ENCODE measurements at places on chromosomes 12 and 14.

DNA sequence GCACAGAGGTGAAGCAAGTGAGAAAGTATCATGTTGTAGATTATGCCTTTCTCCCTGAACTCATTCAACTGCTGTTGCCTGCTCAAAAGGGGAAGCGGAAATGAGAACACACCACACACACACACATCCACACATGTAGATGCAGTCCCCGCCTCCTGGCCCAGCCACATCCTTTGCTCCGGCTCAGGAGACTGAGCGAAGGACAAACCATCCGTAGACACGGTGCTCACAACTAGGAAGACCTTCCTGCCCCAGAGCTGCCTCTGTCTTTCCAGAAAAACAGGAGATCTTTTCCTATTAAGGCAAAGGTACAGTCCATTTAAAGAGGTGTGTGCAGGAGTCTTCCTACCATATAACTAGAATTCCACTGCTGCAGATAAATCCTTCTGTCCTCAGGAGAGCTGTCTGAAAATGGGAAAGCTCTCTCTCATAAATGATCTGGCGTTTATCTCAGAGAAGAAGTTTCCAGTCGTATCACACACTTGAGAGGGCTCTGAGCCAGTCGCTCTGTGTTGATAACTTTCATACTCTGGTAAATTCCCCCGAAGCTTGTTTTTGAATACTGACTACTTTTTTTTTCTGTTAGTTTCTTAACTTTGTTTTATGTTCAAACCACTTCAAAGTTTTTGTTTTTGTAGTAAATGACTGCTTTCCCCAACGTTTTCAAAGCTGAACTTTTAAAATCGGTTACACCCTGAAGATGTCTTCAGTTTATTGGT is at the start of gene TESPA1:
TESPA1 (minus strand) TSS at position 105 of the 719 bp plus-strand sequence. CDS start 10,200 bp downstream, outside the sequence.
- DNase-seq: peak; percentile 82

DNA sequence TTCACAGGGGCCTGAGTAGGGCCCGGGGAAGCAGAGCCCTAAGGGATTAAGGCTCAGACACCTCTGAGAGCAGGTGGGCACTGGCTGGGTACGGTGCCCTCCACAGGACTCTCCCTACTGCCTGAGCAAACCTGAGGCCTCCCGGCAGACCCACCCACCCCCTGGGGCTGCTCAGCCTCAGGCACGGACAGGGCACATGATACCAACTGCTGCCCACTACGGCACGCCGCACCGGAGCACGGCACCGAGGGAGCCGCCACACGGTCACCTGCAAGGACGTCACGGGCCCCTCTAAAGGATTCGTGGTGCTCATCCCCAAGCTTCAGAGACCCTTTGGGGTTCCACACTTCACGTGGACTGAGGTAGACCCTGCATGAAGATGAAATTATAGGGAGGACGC is 7.1 kb downstream of the LTBR start:
- DNase-seq: no peak

DNA sequence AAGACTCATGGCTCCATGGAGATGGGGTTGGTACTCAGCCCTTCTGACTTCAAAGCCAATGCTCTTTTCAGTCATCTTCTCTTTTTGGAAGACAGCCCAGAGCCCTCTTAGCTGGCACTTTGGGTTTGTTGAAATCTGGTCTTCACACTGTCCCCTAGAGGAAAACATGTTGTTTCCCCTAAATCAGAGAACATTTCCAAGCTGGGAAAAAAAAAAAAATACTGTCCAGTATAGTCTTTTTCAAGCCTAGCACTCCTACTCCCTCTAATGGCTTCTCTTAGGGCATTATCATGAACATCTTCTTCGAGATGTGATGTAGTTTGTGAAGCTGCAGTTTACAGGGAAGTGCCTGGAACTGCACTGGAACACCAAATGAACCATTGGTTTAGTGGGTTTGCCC is 3.0 kb upstream of the ZC3H14 start:
- no peak for DNase-seq

- DNase-seq: no peak
Observed at GRCh38 chr14:23636317-23637211, at the start of gene DHRS2. Gene DHRS2 (plus strand): TSS chr14:23636364. CDS start chr14:23638865, 2,501 bp downstream.

DNA sequence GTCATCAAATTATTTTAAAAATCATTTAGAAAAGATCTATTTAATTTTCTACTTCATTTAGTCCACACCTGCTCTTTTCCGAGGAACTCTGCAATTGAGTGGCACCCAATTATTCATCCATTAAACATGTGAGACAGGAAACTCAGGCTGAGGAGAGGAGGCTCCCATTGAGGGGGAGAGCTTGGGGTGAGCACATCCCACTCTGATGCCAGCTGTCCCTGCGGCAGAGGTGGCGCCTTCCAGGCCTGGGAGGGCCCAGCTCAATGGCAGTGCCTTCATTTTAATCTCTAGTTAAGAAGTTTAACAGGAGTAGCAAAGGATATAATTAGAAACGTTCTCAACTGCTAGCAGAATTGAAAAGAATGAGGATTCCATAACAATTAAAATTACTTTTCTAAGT is 92.0 kb downstream of the ITPR2 start:
- DNase-seq: no peak

- no peak for DNase-seq
Observed at GRCh38 chr14:71141701-71142374, 234.6 kb downstream of the PCNX1 start.

DNA sequence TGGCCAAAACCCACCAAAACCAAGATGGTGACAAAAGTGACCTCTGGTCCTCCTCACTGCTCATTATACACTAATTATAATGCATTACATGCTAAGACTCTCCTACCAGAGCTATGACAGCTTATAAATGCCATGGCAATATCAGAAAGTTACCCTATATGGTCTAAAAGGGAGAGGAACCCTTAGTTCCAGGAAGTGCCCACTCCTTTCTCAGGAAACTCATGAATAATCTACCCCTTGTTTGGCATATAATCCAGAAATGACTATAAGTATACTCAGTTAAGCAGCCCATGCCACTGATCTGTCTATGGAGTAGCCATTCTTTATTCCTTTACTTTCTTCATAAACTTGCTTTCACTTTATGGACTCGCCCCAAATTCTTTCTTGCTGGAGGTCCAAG is 43.0 kb upstream of the FUT8 start:
- DNase-seq: no peak

- DNase-seq: no peak
Observed at GRCh38 chr12:75944097-75944904, 87.3 kb downstream of the PHLDA1 start.

DNA sequence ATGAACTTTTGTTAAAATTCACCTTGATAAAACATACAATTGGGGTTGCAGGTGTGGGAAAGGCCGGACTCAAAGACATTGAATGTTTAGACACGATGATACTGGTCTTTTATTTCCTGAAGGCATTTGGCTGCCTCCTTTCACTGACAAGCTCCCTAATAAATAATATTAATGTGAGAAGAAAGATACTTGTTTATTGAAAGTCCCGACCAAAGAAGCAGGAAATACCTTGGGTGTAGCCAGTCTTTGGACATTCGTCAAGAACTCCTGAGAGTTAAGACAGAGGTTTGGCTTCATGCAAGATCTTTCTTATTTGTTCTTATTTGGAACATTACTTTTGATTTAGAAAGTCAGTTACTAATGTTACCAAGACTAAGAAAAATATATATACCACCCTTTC is 1133.8 kb upstream of the SEL1L start:
- DNase-seq: no peak

- DNase-seq: no peak
Observed at GRCh38 chr12:126718365-126718764, 1548.6 kb upstream of the TMEM132C start.

- DNase-seq: no peak
Observed at GRCh38 chr12:124564971-124565491, 2.4 kb downstream of the NCOR2 start.

DNA sequence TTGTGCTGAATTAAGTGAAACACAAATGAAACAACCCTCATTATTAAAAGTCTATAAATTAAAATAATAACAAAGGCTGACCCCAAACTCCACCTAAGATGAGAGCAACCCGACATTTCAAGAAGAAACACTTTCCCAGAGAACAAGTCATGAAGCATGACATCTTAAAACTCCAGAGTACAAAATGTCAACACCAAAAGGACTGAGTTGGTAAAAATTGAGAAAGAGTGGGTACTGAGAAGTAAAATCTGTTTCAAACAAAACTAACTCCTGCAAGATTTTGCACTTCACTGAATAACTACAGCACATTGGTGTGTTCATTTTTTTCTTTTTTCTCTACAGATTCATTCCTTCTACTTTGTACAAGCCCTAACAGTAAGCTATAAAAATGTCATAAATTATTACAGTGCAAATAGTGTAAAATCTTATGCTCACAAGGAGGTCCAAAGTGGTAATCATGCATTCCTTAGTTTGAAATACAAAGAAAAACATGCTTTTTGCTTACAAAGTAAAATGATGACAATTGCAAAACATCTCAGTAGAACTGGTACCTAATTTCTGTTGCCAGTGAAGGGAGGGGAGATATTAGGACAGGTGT is 31.8 kb downstream of the SLC35F4 start:
- no peak for DNase-seq

DNA sequence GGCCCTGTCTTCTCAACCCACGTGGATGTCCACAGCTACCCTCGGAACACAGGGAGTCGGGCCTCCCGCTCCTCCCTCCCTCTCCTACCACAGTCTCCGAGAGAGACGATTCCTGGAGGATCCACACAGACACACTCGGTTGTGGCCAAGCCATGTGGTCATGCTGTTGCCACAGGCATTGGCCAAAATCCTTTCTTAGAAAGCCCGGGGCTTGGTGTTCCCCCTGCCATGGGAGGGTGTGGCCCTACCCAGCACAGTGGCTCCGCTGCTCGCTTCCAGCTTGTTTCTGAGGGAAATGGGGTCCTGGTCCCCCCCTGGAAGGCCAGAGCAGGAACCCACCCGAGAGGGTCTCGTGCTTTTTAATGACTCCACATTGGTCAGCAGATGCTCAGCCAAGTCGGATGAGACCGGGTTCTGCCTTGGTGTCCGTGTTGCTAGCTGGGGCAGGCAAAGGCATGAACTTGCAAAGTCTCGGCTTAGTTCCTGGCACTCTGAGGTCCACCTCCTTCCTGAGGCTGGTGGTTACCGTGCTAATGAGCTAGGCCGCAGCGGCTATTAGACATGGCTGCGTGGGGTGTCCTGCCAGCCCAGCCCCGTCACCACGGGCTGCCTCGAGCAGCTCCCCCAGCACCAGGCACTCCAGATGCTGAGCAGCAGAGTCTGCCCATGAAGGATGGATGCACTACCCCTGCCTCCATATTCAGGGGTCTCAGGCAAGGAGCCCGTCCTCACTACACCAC is 46.8 kb upstream of the MEG3 start:
- DNase-seq: no peak

- no peak for DNase-seq
Observed at GRCh38 chr14:23045419-23046357, 3.7 kb downstream of the PSMB11 start.

DNA sequence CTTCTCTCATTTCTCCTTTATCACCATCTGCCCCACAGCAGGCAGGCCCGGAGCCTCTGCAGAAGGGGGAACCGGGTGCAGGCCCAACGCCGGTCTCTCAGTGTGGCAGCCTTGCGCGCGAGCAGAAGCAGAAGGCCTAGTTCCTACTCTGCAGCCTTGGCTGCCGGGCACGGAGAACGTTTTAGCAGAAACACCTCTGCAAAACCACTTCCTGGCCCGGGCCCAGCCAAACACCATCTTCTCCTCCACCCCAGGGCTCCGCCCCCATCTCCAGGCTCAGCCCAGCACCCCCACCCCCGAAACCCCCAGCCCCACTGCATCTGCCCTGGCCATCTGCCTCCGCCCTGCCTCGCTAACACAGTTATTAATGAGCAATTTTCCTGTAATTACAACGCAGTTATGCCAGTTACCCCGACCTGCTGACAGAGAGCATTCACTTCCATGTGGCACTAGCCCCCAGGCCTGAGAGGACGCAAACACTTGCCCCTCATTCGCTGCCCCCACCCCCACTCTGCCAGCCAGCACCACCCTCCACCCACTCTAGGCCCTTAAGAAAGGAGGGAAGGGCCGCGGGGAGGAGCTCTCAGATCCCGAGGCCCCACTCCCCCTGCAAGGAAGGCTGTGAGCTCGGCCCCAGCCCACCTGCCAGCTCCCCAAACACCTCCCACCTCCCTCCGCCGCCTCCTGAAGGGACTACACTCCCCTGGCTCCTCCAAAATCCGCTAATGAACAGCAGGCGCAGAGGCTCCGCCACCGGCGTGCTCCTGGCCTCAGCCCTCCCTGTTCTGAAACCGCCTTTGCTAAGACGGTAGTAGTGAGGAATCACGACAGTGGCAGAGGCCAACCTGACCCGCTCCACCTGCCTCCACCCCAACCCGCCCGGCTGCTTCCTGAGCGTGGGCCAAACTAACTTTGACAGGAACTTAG is 44.7 kb upstream of the FBRSL1 start:
- DNase-seq: peak; percentile 81

DNA sequence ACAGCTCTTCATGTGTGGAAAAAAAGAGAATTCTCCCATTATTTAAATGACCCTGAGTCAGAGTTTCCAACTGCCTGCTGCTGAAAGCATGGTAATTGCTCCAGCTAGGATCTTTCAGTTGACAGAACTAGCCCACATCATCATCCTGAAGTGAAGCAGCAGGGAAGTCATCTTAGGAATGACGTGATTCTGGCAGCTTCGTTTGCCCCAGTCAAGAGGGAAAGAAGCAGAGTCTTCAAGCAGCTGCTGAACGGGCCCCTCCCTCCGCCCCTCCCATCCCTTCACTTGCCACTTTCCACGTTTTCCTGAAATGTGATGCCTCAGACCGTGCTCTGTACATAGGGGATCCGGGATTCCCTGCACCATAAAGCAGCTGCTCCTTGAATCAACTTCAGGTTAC is 455.0 kb upstream of the TMEM132C start:
- DNase-seq: no peak

GRCh38 chr14:99763527-99764221 is 29.5 kb upstream of the EML1 start:
- no peak for DNase-seq

DNA sequence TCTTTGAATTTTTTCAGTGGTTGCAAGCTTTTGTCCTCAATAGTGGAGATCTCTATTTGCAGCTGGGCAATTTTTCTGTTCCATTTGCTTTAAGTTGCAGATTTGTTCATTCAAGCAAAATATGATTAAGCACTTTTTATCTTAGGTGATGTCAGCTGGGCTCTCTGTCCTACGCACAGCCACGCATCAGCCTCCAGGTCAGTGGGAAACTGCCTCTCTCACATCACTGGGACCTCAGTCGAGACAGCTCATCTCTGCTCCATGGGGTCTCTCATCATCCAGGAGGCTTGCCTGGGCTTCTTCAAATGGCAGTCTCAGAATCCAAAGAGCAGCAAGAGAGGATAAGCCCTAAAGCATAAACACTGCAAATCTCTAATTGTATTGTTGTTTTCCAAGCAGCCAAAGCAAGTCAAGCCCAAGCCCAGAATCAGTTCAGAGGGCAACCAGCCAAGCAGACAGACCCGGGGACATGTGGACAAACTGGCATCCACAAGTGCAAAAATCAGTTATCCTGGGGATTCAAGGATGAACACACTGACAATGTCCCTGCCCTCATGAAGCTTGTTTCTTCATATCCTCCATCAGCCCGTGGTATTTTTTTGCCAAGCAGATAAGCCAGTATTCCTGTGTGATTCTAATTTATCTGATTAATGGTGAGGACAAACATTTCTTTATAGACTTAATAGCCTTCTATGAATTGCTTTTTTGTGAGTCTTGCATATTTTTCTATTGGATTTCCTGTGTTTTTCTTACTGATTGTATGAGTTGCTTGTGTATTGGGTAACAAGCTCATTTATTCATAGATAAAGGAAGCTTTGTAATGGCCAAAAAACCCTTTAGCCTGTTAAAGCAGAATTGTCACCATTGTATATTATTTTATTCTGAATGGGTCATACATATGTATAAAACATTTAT is 262.5 kb downstream of the GXYLT1 start:
- no peak for DNase-seq

- no peak for DNase-seq
Observed at GRCh38 chr12:67520606-67521005, 127.9 kb upstream of the DYRK2 start.

- DNase-seq: no peak
Observed at GRCh38 chr12:121166356-121166755, 33.7 kb downstream of the P2RX7 start.

Measured in stimulated activated CD4-positive, alpha-beta T cell treated with anti-CD3 and anti-CD28 coated beads, TNF-alpha, amount 100 ng/mL, for 24 hours (primary cell).